SK-N-MC (cell line): ENCODE measurements at places on chromosomes 12 and 14.

GRCh38 chr14:104337351-104337750, 199.0 kb downstream of the KIF26A start:
- DNase-seq, result no peak

GRCh38 chr12:123078120-123078465, 72.8 kb downstream of the PITPNM2 start:
- DNase-seq, result no peak

- no peak for DNase-seq
Measured at GRCh38 chr14:95681153-95681552, 5.1 kb upstream of the TCL1B start.

DNA sequence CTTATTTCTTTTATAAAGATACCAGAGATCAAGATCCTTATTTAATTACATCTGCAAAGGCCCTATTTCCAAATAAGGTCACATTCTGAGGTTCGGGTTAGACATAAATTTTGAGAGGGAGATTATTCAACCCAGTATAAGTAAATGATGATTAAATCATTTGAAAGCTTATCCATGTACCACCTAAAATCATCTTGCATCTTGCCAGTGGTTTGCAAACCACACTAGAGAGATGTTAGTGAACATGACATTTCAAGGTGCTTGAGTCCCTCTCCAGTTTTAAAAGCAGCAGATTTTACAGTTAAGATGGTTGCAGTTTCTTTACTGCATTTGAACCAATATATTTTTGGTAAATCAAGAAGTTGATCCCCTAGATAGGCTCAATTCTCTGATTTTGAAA, 49.9 kb upstream of the TMPO start:
- no peak for DNase-seq

DNA sequence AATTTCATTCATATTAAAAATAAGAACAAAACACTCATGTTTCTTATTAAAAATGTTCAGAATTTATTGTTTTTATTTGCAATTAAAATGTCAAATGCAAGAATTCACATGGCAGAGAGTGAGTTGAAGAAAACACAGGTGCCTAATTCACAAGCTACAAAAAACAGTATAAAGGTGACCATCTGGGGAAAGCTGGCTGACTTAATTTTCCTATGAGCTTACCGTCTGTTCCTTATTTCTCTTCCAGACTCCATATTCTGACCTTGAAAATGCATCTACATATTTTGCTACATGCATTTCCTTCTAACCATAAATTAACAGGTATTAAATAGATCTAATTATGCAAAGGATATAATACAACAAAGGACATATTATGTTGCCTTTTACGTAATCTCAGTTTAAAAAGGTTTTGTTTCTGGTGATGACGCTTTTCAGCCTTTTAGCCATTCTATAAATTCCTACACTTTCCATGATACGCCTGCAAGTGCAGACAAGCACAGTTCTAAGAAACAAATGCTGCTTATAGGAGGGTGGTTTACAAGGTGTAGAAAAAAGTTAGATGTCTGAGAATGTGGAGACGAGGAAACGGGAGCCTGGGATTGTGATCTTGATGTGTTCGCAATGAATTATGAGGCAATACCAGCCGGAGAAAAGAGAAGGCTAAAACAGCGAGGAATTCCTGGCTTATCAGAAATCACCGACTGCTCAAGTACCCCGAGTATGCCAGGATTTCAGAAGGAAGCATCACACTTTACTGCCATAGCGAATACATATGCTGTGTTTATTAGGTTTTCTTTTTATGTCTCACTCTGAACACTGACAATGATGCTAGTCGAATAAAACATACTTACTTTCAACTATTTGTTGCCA, 24.6 kb downstream of the LIN7A start:
- DNase-seq, result no peak

DNA sequence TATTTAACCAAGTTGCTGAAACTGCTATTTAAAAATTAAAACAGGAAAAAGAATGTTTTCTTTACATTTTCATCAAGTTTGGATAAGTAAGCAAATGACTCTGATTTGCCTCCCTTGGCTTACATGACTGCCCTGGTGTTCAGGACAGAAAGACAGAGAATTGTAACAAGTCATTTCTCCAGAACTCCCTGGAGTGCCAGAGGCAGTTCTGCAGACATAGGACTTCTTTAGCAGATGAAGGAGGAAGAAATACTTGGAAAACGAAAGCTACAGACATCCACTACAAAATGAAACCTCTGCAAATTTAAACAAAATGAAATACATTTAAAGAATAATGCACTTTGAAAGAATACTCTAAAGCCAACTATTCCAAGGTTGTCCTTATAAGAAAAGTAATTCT, 253.9 kb downstream of the LRFN5 start:
- no peak for DNase-seq

DNA sequence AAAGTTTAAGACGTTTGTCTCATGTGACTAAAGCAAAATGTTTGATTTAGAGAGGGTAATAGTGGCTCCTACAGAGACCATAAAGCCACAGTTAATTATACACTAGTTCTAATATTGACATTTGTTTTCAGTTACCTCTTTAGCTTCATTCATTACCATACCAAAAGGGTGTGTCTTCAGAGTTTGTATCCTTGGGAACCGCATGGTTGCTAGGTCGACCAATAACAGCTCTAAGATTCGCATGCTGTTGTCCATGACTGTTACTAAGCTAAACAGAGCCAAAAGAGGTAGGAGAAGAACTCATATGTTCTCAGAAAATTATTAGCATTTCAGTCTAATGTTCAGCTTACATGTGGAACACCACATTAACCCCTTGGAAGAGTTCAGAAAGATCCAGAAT, 36.2 kb upstream of the ETNK1 start:
- DNase-seq, result no peak

DNA sequence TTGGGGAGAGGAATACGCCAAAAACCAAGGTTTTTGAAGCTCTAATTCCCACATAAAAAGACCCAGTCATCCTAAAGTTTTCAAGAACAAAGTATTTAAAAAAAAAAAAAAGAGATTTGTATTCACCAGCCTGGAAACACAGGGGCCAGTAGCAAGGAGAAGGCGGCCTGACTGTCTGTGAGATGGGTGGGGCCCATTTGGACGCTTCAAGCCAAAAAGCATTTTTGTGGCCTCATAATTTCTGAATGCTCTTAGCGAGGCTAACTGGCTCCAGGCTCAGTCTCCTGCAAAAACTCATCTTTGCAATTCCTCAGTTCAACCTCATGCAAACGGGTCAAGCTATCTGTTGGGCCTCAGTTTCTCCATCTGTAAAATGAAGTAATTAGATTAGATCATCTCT, 514.1 kb downstream of the MED13L start:
- DNase-seq, result no peak

DNA sequence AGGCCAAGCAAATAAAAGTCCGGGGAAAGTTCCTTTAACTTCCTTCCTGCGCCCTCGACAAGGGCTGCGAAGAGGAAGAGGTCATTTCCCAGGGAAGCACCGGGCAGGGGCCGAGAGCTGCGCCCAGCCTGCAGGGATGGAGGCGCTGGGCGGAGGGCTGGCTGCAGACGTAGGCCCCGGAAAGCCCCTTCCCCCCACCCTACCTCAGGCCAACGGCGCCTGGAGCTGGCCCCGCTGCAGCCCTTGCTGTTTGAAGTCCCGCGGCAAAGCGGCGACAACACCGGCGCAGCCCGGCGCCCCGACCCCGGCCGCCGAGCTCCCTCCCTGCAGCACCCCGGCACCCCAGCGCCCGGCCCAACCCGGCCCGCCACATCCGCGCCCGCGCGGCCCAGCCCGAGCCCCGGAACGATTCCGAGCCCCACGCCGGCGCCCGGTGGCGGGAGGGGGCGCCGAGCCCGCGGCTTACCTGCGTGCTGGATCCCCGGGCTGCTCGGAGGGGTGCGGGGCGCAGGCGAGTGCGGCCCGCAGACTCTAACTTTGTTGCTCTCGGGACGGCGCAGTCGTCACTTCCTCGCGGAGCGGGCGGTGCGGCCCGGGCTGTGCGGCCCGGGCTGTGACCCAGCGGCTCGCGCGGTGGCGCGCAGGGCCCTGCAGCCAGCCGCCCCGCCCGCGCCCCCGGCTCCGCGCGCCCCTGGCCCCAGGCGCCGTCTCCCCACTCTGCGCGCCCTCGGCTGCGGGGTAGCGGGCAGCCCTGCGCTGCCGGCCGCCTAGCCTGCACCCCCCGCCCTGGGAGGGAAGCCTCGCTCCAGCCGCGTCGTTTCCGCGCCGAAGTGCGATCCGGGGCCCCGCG, 64.8 kb upstream of the PTGR2 start:
- DNase-seq, result no peak

- DNase-seq, result no peak
Measured at GRCh38 chr14:104887623-104888488, 22.8 kb downstream of the CEP170B start.

DNA sequence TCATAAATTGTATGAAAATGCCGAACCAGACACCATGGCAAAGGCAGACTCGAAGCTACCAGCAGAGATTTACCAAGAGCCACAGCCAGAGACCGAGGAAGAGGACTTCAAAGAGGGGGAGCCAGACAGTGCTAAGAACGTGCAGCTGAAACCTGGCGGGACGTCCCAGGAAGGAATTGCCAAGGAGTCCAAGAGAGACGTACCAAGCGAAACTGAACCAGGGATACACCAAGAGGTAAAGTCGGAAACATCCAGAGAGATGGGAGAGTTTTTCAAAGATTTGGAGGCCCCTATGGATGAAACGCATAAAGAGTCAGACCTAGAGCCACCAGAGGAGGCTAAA, 294 bp downstream of the SAMD15 start:
- no peak for DNase-seq

DNA sequence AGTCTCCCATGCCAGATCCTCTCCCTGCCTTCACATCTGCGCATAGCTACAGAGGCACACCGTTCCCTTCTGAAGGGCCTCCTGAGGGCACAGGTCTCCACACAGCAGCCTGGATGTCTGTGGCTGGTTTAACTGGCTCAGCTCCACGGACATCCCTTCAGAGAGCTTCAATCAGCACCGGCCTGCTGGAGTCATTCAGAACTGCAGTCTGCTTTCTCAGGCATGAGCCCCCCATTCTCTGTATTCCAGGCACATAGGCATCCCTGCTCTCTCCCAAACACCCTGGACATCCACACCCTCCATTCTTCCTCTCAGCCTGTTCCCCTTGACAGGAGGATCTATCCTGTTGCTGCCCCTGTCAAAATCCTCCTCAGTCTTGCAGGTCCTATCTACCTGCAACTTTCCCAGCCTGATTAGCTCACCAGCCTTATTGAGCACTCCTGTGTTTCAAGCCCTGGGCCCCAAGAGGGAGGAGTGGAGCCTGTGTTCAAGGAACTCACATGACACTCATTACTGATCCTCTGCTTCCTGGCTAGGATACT, 2.9 kb upstream of the DHRS2 start:
- no peak for DNase-seq

DNA sequence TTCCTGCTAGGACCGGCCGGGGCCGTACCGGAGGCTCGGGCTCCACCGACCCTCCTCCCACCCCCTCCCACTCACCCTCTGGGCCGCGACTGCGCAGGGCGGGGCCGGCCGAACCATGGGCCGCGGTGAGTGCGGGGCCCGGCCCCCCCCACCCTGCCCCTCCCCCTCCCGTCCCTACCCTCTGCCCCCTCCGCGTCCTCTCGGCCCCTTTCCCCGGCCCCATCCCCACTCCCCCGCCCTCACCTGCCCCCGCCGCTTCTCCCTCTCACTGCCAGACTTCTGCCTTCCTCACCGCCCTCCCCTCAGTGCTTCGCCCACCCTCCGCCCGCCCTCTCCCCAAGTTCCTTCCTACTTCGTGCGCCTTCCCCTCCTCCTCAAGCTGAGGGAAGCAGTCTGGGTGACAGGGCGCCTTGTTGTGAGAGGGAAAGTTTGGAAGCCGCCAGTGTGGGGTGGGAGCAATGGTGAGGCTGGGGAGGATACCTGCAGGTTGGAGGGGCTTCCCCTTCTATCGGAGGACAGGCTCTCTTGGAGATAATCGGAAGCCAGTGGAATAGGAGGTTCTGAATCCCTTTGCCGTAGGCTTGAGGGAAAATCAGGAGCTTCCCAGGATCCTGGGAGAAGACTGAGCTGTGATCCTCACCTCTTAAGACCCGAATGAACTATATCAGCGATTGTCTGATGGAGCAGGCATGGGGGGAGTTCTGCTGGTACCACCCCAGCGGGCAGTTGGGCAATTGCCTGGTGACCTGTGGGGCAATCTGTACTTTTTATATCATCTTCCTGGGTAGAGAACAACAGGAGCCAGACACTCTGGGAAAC, 472 bp downstream of the MBD6 start:
- DNase-seq, result no peak

DNA sequence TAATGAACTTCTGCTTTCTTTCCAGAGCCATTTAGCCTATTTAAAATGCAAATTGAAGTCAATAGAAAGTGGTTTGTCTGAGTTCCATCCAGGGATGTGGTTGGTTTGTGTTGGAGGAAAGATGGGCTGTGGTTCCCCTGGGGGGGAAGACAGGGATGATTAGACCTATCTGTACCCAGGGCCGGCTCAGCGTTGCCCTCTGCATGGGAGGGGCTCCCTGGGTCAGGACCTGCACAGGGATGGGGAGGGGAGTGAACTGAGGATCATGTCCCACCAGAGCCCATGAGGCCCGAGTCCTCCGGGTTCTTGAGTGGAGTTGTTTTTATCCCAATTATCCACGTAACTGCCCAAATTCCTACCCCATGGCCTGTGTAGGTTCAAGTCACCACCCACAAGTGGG, 76.9 kb upstream of the SFSWAP start:
- no peak for DNase-seq

GRCh38 chr12:101204602-101205304, 5.3 kb downstream of the SLC5A8 start:
- no peak for DNase-seq

DNA sequence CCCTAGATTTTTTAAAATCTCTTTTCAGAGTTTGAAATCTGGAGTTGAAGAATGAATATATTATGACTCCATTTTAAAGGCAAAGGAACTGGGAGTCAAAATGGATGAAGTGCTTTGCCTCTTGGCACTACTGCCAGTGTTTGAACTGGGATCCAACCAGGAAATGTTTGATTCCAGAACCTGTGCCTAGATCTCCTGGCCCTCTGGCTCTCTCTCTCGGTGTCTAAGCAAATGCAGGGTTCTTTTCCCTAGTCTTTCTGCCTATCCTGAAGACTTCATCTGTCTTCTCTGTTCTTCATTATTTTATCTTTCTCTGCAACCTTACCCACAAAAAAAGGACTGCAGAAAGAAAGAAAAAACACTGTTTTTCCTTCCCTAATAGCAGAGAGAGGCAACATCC, 17.0 kb downstream of the BTG1 start:
- DNase-seq, result no peak

GRCh38 chr12:109154451-109155438, 38.4 kb downstream of the ACACB start:
- no peak for DNase-seq

DNA sequence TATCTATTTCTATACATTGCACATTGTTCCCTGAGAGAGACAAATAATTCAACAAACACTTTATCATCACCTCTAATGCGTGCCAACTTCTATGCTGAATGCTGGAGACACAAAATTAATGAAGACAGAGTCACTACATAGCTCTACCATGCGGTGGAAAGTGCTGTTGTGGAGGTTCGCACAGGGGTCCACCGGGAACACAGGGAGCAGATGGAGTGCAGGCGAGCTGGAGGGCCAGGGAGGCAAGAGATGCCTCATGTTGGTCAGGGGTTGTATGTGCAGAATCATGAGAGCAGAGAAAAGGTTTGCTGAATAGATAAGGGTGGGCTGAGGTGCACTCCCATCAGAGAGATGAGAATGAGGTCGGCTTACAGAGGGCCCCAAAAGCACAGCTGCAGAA, 25.2 kb downstream of the FAM234B start:
- no peak for DNase-seq
